ENCODE measurements at places on chromosomes 12 and 14. TPM values are rescaled to one million over a fixed set of nuclear protein-coding genes. Genes with fewer than 3 reads are reported as not detected.

ANKS1B gene
- total RNA-seq: 26.8 TPM

OR6C2 gene
- not detected for total RNA-seq

MUCL1 gene
- not detected for total RNA-seq

TAS2R9 gene
- total RNA-seq: 0.73 TPM

TSHR gene
- not detected for total RNA-seq

EPYC gene
- total RNA-seq: not detected

TOMM20L gene
- total RNA-seq: not detected

PPP4R3A gene
- total RNA-seq: 76.8 TPM

ZNF605 gene
- total RNA-seq: 12.9 TPM

TMEM121 gene
- not detected for total RNA-seq

TMTC1 gene
- 34.0 TPM for total RNA-seq

VRTN gene
- total RNA-seq: not detected

DPF3 gene
- total RNA-seq: 5.3 TPM

VDR gene
- 2.8 TPM for total RNA-seq

NELL2 gene
- 1.9 TPM for total RNA-seq

GALNT8 gene
- 0.87 TPM for total RNA-seq

TDRD9 gene
- total RNA-seq: not detected

ANKRD33 gene
- not detected for total RNA-seq

BHLHE41 gene
- 0.29 TPM for total RNA-seq

RFX4 gene
- total RNA-seq: not detected

CRACR2A gene
- 1.8 TPM for total RNA-seq

FERMT2 gene
- 82.3 TPM for total RNA-seq

DUSP6 gene
- total RNA-seq: 105 TPM

RD3L gene
- not detected for total RNA-seq

SLC25A47 gene
- 0.73 TPM for total RNA-seq

KCNMB4 gene
- under 0.01 TPM for total RNA-seq

LRRC74A gene
- not detected for total RNA-seq

TGFB3 gene
- total RNA-seq: 2.0 TPM

ANO2 gene
- total RNA-seq: not detected

ADAM21 gene
- total RNA-seq: not detected

ARHGDIB gene
- total RNA-seq: 71.2 TPM

PRORP gene
- total RNA-seq: 41.9 TPM

OR4Q3 gene
- not detected for total RNA-seq

GALNT16 gene
- 2.2 TPM for total RNA-seq

LALBA gene
- not detected for total RNA-seq

APOLD1 gene
- 21.0 TPM for total RNA-seq

TAS2R7 gene
- not detected for total RNA-seq

GPR135 gene
- total RNA-seq: 4.0 TPM

KCNC2 gene
- not detected for total RNA-seq

EML1 gene
- 62.5 TPM for total RNA-seq
